Stimulated activated CD4-positive, alpha-beta T cell treated with anti-CD3 and anti-CD28 coated beads, Interleukin-1b, Interleukin-23, amount 100 ng/mL, for 48 hours (primary cell): ENCODE measurements at places on chromosomes 3 and 15.

DNA sequence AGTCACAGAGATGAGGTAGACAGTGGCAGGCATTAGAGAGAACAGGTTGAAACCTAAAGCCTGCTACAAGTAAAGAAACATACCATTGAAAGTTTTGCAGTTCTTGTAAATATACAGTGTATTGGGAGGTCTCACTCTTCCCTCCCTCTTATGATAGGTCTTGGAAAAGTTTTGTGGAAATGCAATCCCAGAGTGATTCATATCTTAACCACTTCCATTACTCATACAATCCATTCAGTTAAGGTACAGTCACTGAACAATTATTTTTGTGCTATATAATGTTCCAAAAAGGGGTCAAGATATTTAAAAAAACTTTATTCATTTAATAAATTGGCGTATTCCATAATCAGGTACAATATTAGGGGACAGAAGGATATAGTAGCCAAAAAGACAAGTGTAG is 737.7 kb upstream of the ALCAM start:
- no peak for DNase-seq

DNA sequence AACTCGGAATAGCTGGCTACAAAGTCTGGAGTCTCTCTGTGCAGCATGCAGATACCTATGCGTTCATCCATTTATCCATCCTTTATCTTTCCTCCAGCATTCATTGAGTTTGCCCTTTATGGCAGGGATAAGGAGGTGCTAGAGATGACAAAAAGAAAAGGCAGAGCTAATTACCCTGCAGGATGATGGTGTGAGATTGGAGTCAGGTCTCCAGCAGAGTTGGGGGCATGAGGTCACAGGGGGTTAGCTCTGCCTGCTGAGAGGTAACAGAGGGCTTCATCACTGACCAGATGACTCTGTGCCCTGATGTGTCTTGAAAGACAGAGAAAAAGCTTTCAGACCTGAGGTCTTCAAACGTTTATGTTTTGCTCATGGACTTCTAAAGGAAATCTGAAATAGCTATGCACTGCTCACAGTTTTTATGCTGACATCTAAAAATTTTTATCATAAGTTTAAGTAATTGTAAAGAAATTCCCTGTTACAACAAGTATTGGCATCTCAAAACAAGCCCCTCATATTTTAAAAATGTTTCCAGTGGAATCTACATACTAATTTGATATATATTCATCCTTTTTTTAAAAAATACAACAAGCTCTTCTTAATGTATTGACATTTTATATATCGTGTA is 132.3 kb upstream of the ANKRD28 start:
- no peak for DNase-seq

GRCh38 chr3:142433110-142433509 is 14.7 kb downstream of the XRN1 start:
- DNase-seq: no peak

GRCh38 chr3:150599611-150600297 is 3.4 kb upstream of the SELENOT start:
- no peak for DNase-seq

DNA sequence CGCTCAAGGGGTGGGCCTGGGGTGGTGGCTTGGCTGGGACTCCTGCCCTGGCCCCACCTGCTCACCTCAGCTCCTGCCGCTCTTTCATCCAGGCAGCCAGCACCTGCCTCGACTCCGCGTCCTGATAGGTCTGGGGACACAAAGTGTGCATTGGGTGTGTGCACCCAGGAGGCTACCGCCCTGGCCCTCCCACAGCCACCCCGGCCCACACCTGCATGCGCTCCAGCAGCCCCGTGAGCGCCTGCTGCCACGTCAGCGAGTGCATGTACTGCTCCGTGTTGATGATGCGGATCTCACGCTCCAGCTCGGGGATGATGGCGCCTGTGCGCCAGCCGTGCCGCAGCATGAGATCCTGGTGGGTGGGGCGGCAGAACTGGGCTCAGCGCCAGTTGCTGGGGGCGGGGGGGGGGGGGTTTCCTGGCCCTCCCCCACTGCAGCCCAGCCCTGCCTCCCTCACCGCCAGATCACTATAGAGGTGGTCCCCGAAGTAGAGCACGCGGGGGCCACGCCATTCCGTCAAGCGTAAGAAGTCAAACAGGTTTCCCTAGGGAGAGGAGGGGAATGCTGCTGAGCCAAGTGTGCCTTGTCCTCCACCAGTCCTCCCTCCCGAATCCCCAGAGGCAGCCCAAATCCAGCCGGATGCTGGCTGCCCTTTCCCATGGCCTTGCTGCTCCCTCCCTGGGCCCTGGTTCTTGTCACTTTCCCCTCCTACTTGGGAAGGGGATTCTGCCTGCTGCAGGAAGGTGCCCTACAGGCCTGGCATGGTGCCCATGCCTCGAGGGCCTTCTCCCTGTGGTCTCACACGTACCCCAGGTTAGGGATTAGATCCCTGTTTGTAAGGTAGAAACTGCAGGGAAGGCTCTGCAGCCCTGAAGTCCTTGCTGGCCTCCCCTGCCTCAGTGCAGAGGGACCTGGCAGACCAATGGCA is 8.6 kb downstream of the NT5DC2 start:
- no peak for DNase-seq

- no peak for DNase-seq
These were observed 17.2 kb downstream of the CCDC33 start for GRCh38 chr15:74253211-74253921.
